D721Med (cell line): ENCODE measurements at places on chromosomes 4 and X.

DNA sequence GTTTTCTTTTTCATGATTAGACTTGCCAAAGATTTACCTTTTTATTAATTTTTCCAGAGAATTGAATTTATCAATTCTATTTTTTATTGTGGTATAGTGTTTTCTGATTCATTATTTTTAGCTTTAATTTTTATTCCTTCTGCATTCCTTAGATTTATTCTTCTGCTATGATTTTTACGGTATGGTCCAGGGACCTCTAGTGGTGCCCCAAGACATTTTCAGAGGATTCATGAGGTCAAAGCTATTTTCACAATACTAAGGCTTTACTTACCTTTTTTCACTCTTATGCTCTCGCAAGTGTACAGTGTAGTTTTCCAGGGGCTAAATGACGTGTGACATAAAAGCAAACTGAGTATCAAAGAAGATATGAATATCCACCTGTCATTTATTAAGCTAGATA lies 8.0 kb downstream of the RADX start:
- DNase-seq = no peak

GRCh38 chr4:39032218-39033085 lies at the start of gene TMEM156:
Gene TMEM156 (minus strand): TSS chr4:39032409. CDS start chr4:39032313, 96 bp downstream.
- no peak for DNase-seq

- DNase-seq = no peak
Observed at GRCh38 chr4:126627255-126627654, 1005.5 kb upstream of the INTU start.

DNA sequence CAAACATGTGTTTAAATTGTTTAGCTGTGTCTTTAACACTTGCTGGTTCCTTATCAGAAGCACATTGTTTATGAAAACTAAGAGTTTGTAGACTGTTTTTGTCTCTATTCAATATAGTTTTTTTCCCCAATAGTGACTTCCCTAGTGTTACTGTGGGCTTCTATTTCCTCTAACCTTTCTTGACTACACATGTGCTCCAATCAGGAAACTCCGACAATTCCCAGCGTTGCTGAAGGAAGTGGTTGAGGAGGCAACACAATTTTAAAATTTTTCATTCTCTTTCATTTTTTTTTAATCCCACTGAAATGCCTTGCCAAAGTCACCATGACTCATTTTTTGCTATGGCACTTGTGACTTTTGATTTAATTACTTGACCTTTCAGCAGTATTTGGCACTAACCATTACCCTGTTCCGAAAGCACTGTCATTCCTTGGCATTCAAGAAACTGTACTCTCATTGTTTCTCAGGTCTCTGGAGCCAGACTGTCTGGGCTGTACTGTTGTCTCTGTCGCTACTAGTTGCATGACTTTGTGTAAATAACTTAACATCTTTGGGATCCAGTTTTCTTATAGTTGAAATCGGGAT lies 67.6 kb upstream of the FREM3 start:
- DNase-seq = no peak

DNA sequence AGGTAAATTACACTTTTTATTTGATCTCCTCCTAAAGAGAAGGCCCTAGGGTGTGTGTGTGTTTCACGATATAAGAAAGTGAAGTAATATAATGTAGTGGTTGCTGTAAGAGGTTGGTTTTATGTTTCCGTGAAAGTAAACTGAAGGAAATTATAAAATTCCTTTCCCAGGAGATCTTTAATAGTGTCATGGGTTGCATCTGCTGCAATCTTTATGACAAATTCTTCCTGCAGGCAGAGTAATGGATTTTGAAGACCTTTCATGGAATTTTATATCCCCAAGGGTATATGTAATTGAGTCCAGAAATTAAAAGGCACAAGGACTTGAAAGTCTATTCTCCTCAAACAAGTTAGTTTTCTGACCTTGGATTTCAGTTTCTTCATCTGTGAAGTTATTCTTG lies 538.6 kb downstream of the ANKRD50 start:
- DNase-seq = no peak
